ENCODE measurements at places on chromosomes 2 and 18.
A peak's percentile ranks its signal among the peaks of the same experiment; 100 is the strongest.

- no peak for DNase-seq
Observed at GRCh38 chr2:235669983-235670962, 176.4 kb downstream of the AGAP1 start.

DNA sequence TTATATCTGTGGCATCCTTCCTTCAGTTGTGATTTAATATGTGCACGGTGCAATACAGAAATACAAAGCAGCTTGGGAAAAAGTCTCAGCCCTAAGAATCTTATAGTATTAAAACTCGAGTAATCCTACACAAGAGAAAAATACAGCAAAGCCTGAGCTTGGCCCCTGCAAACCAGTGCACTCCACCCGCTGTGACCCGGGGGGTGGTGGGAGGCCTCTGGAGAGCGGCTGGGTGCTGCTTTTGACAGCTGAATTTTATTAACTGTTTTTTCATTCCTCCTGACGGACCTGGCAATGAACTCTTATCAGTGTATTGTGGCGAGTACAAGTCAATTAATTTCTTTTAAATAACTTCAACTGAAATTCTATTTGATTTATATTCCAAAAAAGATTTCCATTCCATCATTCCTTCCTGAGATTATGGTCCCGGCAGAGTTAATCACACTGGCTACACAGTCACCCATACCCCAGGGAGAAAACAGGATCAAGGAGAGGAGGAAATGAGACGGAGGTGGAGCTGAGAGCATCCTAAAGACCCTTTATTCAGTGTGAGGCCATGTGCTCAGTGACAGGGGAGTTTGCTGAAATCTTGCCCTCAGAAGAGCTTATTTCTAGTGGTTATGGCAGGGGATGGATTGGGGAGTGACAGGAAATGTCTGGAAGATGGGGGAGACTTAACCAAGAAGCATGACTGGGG lies 124.8 kb downstream of the KLHL29 start:
- DNase-seq, result no peak

GRCh38 chr18:285817-286216 lies 18.0 kb upstream of the THOC1 start:
- DNase-seq, result peak; percentile 14

- peak; percentile 50 for DNase-seq
Observed at GRCh38 chr2:64562148-64562784, 38.1 kb downstream of the AFTPH start.

DNA sequence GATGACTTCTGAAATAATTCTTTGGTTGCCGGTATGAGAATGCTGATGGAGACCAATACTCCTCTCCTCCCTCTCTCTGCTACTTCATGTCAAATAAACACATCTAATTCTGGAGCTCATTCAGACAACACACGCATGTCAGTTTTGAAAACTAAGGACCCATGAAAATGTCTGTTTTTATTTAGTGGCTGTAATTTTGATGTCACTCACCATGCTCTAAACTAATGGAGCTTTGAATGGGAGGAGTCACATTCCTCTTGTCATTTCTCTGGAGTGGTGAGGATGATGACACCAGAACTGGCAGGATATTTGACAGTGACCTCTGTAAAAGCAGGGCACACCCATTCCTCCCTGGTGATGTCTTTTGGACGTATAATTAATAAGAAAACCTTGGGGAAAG lies 163.0 kb downstream of the PHLPP1 start:
- DNase-seq, result no peak

GRCh38 chr2:42169874-42170521 lies 845 bp downstream of the EML4 start:
- peak; percentile 64 for DNase-seq

DNA sequence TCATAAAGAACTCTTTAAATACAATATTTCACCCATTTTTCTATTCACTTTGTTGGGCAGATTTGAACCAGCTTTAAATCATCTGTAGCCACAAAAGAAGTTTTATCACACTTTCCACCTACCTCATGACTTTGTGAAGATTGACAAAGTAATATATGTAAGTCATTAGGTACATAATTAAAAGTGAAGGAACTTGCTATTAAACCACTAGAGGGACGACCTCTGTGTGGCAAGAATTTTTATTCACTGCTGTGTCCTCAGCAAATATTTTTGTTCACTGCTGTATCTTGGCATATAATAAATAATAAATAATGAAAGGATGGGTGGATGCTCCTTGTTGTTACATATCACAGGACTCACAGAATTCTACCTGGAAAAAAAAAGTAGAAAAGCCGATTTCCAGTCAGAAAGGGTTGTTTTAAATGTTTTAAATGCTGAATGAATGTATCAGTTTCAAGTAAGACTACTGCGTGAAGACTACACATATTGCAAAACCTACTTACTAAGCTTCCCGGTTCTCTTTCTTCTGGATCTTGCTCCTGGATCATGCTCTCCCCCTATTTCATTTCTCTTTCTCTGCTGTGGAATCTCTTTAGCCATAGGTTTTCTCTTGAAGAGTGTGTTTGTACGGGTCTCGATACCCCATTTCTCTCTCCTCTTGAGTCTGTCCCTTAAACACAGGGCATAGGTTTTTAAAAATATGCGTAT lies 44.8 kb downstream of the KCMF1 start:
- no peak for DNase-seq

- no peak for DNase-seq
Observed at GRCh38 chr2:232979871-232980461, 33.1 kb downstream of the NGEF start.

DNA sequence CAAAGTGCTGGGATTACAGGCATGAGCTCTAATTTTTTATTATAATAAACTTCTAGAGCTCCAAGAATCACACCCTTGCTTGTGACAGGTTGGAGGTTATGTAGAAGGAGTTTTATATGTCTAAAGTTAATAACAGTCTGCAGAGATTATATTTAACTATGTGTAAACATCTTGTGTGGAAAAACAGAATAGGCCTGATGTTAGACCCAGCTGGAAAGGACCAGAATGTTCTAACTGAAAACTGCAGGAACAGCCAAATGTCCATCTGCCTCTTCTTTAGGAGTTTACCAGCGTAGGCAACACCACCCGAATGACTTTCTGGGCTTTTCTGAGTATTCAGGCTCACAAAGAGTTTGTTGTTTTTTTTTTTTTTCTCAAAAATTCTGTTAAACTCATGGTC lies 67.1 kb upstream of the CDCA7 start:
- no peak for DNase-seq

DNA sequence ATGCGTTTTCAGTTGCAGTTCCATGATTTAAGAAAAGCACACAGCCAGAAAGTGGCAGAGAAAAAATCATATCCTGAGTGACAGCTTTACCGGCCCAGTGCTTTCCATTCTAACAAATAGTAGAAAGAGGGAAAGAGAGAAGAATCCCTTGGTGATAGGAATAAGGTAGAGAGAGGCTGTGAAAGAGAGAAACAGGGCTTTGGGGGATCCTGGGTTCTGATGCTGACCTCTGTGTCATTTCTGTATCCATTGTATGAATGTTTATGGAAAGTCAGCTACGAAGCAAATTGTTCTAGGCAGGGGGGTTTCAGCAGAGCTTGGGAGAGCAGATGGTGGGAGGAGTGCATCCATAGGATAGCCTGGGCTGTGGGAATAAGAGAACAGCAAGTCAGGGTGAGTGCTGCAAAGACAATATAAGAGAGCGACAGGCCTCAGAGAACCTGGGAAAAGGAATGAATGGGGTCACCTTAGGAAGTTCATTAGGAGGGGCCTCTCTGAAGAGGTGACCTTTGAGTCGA lies 203.4 kb upstream of the TNP1 start:
- DNase-seq, result no peak

GRCh38 chr2:210752532-210752931 lies 196.1 kb downstream of the CPS1 start:
- no peak for DNase-seq

GRCh38 chr2:236446521-236446920 lies 123.1 kb upstream of the ACKR3 start:
- DNase-seq, result no peak

DNA sequence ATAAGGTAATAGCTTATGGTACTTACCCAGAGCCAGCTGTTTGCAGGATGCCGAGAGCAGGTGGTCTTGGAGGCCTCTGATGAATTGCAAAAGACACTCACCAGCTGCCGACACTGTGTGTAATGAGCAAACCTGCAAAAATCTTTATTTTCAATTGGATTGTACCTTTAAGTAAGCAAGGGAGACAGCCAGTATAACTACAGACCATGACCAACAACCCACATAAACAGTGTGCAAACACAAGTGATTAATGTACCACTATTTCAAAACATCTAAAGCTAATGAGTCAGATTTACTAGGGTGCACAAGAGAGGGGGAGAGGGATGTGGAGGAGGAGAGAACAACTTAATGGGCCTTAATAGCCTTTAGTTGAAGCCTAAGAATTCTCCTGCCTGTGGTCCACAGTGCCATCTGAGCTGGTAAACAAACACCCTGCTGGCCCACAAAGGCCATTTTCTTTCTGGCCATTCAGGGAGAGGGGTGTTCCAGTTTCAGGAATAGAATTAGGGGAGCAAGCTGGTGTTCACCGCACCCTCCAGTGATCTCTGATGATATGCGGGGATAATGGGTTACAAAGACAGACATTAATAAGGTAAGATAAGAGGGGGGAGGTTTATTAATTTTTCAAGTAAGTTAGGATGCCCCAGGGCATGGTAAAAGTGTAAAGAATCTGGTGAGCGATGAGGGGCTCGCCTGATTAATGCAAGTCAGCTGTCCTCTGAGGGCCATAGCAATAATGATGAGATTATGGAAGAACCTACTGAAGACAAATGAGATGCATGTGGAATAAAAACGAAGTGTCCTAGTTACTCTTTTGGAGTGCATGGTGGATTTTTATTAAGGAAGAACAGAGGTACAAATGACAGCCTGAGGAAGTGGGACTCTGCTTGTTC lies 196.4 kb downstream of the HRH4 start:
- no peak for DNase-seq

DNA sequence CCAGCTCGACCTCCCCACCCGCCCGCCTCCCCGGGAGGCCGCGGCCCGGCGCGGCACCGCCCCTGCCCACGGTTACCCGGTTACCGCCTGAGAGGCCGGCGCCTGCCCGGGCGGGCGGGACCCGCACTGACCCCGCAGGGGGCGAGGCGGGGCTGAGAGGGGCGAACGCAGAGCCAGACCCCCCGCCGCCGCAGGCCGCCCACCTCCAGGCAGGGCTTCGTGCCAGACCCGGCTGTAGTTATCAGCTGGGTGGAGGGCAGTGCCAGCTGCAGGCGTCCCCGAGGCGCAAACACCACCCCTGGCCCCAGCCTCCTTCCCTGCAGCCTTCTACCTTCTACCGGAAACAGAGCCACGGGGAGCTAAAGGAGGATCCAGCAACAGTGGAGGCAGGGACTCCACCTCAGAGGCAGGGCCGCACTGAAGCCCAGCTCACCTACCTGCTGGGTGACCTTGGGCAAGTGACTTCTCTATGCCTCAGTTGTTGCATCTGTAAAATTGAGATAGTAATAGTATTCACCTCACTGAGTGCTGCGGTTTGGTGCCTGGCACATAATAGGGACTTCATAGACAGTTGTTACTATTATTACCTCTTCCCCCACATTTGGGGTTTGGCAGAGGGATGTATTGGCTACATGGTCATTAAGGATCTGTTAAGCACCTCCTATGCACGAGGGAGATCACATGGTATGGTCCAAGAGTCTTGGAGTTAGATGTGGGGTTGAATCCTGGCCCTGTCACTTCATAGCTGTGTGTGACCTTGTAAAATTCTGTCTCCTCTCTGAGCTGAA lies 231.6 kb upstream of the SMAD2 start:
- DNase-seq, result no peak

DNA sequence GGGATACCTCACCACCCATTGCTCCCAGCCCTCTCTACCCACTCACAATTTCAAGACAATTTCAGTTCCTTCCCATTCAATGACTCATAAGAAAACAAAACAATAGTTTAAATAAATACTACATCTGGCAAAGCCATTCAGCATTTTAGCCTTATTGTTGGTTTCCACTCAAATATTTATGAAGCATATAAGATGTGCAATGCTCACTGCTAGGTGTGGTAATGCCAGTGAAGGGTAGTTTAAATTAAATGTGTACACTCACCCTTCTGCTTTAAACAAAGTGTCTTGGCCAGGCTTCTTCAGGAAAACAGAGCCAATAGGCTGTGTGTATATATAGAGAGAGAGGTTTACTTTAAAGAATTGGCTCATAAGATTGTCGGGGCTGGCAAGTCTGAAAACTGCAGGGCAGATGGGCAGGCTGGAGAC lies 37.0 kb downstream of the INO80C start:
- peak; percentile 43 for DNase-seq

GRCh38 chr2:178105566-178105965 lies 6.7 kb upstream of the RBM45 start:
- no peak for DNase-seq

DNA sequence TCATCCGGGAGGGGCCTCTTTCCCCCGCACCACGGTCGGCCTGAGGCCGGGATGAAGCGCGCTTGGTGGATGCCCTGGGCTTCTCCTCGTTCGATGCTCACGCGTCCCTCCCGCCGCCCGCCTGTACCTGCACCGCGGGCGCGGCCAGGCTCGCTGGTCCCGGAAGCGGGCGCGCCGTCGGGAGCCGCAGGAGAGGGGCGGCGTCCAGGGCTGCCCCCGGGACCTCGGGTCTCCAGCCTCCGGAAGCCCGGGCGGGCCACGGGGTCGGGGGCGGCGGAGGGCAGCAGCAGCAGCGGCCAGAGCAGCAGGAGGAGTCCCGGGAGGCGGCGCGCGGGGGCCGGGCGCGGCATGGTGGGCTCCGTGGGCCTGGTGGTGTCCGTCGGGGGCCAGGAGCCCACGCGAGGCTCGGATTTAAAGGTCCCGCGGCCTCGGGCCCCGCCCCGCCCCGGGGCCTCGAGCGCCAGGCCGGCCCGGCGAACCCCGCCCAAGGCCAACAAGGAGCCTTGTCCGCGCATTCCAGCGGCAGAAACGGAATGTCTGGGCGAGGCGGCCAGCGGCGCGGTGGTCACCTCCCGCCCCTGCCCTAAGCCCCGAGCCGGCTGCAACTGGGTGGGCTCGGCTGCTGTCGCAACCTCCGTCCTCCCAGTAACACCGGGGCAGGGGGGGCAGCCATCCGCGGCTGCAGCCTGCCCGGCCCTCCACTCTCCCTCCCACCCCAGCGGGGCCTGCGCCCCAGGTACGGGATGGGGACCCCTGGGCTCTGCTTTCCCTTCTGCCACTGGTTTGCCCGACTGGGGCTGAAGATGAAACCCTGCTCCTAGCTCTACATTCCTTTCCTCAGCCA lies at the start of gene MATN3:
MATN3 (minus strand) TSS at position 387 of the 844 bp plus-strand sequence; CDS start at position 350, 37 bp downstream.
- DNase-seq, result no peak

- DNase-seq, result peak; percentile 76
Observed at GRCh38 chr2:112869258-112869842, 32.8 kb upstream of the IL1B start.

GRCh38 chr2:42421601-42422239 lies 60.7 kb upstream of the COX7A2L start:
- no peak for DNase-seq

DNA sequence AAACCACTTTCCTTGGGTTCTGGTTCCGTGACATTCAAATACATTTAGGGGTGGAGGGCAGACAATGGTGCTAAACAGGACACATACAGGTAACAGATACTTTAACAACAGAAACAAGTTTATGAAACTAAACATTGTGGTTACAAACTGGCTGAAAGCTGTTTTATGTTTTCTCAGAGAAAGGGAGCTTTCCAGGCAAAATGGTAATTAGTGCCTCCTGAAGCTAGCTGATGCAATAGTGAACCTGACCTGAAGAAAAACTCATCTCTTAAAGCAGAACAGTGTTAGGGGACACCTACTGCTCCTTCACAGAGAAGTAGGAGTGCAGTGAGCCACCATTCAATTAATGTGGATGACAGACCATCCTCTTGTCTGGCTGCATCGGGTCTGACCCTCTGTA lies 138.9 kb downstream of the CCDC148 start:
- DNase-seq, result no peak

- DNase-seq, result no peak
Observed at GRCh38 chr2:59296279-59296678, 1055.2 kb upstream of the FANCL start.
